ENCODE measurements at places on chromosomes 2 and 18.

GRCh38 chr18:892316-892715, 12.4 kb upstream of the ADCYAP1 start:
- no peak for DNase-seq

GRCh38 chr2:125042727-125043126, 1017.6 kb downstream of the CNTNAP5 start:
- no peak for DNase-seq

- DNase-seq: no peak
These were observed 29.1 kb downstream of the DYM start for GRCh38 chr18:49431165-49431962.

- DNase-seq: no peak
These were observed 474.5 kb upstream of the SYT4 start for GRCh38 chr18:43751835-43752234.

- no peak for DNase-seq
These were observed 312.9 kb upstream of the REV1 start for GRCh38 chr2:99802734-99803133.

DNA sequence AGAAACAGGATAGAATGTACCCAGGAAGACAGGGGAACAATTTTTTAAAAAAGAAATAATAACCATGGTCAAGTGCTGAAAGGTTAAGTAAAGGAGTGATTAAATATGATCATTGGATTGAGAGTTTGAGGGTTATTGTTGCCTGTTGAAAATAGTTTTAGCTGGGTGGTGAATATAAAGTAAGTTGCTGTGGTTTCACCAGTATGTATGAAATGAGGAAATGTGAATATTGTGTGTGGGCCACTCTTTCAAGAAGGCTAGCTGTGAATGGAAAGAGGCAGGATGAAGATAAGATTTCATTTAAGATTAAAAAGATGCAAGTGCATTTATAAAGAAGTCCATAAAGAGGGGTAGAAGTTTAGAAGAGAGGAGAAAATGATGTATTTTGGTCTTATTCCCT, 53.8 kb downstream of the GULP1 start:
- DNase-seq: no peak

GRCh38 chr2:208607694-208608093, 201.1 kb downstream of the PTH2R start:
- DNase-seq: peak; percentile 66

DNA sequence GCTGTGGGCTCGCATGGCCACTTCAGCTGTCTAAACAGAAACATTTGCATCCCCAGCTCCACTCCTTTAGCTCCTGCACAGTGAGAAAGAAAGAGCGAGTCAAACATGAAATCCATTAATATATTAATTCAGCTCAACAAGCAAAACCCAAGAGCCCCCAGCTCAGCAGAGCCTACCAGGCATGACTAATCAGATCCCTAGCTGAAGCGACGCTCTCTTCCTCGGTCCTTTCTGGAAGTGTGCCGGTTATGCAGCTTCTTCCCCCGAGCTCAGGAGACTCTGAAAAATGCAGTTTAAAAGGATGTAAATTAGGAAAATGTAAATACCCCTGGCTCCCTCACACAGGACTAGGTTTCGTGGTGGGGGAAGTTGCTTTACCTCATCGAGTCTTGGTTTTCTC, 221.5 kb downstream of the ANKRD30B start:
- DNase-seq: no peak

GRCh38 chr2:224524657-224525056, 60.5 kb downstream of the CUL3 start:
- DNase-seq: no peak

DNA sequence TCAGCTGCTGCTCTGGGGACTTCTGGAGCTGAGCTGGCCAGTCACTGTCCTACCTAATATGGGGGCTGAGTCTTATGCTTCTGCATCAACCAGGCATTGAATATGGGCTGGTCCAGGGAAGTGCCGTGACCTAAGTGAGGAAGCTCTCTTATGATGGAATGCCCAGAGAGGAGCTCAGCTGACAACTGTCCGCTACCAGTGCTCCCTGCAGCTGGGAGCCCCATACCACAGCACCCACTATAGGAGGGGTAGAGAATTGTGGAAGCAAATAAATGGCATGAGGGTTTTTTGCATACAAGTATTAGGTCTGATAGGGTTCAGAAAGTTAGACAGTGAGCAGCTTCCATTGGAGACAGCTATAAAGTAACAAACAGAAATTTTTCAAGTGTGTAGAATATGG, 4.5 kb downstream of the TIMM21 start:
- no peak for DNase-seq

DNA sequence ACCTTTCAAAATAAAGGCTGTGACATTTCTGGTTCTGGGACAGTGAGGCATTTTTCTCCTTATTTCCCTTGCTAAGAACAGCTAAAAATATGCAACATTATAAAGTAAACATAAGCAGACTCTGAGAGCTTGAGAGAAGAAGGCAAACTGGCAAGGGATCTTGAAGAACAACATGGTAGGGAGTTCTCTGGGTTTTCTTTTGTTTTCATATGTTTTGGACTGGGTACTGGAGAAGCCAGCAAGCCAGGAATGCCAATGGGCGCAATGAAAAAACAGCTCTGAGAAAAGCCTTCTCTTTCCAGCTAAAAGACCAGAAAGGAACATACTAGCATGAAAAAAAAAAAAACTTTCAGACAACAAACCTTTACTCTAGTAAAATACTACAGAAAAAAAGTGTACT, 351.4 kb upstream of the HS6ST1 start:
- DNase-seq: no peak

- no peak for DNase-seq
These were observed 81.0 kb upstream of the ASB18 start for GRCh38 chr2:236345081-236345714.

- no peak for DNase-seq
These were observed 40.2 kb downstream of the SEMA4F start for GRCh38 chr2:74694281-74694680.

DNA sequence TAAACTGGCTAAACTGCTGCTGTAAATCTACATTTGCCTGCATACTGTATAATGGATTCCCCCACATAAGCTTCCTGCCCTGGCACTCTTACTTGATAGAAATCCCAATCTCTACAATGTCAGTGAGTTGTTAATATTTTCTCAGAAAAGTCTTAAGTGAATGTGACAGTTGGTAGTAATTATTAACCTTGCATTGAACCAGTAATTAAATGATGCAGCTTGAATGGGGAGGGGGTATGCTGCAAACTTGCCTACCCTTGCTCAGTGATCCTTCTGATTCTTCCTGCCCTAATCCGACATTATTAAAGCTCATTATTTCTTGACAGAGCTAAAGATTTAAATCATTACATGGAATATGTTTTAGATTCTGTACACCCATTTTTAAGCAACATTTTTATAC, 119.0 kb upstream of the CDH7 start:
- no peak for DNase-seq

DNA sequence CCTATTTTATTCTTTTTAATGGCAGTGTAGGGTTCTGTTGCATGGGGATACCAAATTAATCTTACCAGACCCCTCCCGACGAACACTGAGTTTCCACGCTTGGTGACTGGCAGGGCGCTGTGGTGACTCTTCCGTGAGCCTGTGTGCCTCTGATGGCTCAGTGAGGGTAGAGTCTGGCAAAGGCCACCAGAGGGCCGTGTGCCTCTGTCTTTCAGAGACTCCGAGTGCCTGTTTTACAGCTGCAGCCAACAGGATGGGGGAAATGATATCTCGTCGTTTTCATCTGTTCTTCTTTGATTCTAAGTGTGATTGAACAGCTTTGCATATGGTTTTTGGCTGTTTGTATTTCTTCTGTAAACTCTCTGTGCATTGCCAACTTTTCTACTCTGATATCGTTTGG, 99.8 kb downstream of the ZNF236 start:
- peak; percentile 31 for DNase-seq

- peak; percentile 33 for DNase-seq
These were observed 292.5 kb downstream of the ALK start for GRCh38 chr2:29628862-29629261.

- peak; percentile 18 for DNase-seq
These were observed 39.5 kb upstream of the DYNAP start for GRCh38 chr18:54551590-54551989.

GRCh38 chr2:147368306-147368705, 476.5 kb upstream of the ACVR2A start:
- no peak for DNase-seq

GRCh38 chr18:79438898-79439627, 43.3 kb downstream of the NFATC1 start:
- DNase-seq: no peak

- DNase-seq: no peak
These were observed 172.2 kb upstream of the NCKAP5 start for GRCh38 chr2:133740500-133740899.
